CD4-positive, alpha-beta T cell treated with Interleukin-4 for 1 hour (primary cell): ENCODE measurements at places on chromosomes 6 and 20.
A peak's percentile ranks its signal among the peaks of the same experiment; 100 is the strongest.

DNA sequence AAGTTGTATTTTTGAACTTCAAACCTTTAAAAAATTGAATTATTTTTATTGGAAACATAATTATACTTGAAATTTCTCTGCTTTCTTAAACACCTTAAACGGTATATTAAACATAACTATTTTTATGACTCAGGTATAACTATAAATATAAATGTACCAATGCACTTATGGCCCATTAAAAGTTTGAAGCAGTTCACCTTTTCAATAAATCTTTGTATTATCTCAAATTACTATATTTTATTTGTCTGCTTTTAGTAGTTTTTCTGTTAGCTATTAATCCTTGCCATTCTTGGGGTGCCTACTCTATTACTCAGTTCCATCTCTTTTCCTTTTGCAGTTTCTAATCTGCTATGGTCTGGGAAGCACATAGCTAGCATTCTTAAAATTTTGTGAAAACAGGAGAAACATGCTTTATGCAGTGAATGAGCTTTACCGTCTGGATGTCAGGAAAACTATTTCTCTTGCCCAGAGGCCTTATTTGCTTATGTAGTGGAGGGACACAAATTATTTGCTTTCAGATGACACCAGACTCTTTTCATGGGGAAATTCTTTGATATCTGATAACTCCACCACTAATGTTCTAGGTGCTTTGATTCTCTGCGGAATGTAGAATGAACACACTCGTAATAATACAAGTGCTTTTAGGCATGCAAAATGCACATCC lies 378.9 kb upstream of the CITED2 start:
- no peak for DNase-seq

DNA sequence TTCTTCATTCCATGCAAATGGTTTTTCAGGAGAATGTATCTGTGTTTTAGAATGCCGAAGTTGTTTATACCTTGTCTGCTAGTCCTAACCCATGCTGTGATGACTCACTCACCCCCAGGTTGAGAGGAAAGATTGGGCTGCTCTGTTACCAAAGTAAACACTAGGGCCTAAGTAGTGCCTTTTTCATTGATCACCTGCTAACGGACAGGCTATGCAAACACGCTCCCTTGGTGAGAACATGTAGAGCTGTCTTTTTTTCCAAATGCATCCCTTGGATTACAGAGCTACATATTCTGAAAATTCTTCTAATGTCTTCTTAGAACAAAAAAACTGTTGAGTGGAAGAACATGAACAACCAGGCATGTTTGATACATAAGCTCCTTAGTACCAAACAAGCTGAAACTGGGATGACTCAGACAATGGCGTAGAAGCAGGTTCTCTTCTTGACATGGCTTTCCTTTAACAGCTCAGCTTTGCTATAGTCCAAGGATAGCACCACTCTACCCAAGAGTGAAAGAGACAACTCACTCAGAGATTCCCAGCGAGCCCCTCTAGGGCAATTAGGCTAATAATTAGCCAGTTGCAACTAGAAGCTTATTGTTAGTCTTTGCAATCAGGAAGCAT lies 20.5 kb downstream of the PERP start:
- no peak for DNase-seq

DNA sequence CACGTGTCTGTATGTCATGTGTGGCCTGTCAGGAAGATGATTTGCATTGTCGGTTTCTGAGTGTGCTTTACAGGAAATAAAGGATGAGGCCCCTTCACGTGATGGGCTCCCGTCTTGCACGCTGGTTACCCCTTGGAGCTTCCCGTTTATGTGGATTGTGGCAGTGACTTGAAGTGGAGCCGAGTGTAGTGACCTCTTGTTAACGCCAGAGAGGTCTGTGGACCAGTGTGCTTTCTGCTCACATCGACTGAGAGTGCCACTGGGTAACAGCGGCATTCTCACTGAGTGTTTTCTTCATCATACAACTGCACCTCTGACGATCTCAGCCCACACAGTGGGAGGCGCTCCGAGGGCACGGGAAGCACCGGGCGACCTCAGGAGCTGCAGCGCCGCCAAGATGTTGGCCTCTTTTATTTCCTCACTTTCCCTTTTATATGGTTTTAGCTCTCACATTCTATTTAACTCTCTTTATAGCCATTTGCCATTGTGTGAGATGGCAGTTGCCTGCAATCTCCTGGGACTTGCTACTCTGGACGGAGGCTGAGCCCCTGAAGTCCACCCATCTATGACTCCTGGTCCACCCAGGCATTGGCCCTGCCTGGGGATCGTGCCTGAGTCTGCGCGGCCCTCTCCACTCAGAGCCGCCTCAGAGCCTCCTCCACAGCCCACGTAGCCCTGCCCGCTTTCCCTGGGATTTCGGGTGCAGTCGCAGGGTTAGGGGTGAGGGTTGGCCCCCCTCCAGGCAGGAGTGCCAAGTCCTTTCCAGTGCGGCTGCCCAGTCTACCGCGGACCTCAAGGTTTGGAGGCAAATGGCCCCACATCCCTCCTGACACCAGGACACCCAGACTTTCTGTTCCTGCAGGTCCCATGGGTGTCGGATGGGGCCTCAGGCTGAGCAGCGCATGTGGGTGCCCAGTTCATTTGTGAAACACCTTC lies 238.9 kb downstream of the ERMARD start:
- peak; percentile 31 for DNase-seq

GRCh38 chr6:69917834-69918233 lies 51.5 kb downstream of the COL19A1 start:
- no peak for DNase-seq

DNA sequence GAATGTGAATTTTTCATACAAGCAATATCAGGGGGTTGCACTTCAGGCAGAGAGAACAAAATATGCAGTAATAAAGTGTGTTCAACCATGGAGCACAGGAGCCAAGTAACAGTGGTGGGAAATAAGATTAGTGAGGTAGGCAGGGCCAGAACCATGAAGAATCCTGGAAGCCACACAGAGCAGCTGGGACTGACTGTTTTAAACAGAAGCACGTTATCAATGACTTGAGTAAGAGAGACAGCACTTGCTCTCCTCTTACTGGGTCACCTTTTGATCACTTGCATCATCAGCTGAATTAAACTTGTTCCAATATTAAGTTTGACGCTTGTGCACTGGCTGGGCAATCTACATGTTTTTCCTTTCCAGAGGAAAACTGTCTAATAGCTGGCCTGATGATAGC lies 238.5 kb downstream of the TBX18 start:
- no peak for DNase-seq

DNA sequence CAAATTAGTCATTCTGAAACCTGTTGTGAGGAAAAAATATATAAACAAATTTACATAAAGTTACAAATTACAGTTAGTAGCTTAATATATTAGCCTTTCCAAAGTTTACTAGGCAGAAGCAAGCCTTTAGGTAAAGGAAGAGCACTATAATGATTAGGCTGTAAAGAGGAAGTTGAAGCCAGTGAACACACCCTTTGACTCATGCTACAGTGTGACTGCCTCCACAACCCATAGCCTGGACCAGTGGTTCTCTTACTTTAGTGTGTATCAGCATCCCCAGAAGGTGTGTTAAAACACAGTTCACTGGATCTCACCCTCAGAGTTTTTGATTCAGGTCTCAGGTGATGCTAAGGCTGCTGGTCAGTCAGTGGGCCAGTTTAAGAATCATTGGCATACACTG lies 91.4 kb upstream of the DEFB112 start:
- no peak for DNase-seq

DNA sequence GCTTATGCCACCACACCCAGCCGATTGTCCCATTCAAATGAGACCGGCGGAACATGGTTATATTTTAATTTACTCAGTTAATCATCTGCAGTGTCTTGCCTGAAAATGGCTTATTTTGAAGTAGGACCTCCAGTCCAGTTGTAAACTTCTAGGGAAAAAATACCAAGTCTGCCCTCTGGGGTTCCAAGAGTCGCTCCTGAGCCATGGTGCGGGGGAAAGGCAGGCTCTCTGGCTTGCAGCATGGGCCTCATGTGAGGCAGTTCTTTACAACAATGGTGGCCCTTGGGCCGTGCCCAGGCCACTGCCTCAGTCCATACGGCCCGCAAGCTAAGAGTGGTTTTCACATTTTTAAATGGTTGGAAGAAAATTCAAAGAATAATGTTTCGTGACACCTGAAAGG lies 62.7 kb upstream of the XRN2 start:
- no peak for DNase-seq

GRCh38 chr6:107690643-107691061 lies 133.5 kb downstream of the SCML4 start:
- DNase-seq: no peak

DNA sequence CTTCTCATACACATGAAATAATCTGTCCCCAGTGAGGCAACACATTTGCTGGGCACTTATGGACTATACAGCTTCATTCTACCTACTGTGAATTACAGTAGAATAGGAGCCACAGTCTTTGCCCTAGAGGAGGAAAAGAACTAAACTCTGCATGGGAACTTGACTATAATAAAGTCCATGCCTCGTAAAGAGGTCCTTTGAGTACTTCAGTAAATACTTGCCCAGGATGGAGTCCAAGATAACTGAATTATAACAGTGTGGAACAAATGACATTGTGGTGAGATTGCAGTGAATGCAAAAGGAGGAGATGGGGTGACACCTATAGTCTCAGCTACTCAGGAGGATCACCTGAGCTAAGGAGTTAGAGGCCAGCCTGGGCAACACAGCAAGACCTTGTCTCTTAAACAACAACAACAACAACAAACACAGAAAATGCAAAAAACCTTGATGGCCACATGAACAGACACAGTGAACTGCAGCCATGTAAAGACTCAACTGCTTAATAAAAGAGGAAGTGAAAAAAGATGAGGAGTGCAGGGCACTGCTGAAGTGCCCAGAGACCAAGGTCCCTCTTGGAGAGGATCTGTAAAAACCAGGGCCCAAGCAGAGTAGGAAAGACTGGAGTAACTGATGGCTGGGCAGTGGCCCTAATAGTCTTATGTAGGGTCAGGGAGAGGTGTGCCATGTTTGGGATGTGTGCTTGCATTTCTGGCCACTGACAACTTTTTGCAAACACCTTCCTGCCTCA lies 3.7 kb downstream of the MRPS18A start:
- no peak for DNase-seq

GRCh38 chr6:11485271-11485670 lies 52.3 kb upstream of the TMEM170B start:
- no peak for DNase-seq

DNA sequence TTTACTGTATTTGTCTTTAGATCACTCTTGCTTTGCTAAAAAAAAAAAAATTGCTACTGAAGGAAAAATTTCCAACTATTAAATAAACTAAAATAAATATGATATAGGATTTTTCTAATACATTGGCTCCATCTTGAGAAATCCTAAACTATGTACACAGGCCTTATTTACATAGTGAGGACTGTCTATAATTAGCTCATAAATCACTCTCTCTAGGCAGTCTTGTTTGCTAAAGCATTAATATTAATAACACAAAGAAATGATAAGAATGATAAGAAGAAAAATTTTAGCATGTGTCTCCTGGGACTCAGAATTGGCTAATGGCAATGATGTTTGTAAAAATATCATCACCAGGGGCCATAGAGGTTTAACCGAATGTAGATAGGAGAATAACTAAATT lies 13.3 kb upstream of the CRYBG1 start:
- no peak for DNase-seq

DNA sequence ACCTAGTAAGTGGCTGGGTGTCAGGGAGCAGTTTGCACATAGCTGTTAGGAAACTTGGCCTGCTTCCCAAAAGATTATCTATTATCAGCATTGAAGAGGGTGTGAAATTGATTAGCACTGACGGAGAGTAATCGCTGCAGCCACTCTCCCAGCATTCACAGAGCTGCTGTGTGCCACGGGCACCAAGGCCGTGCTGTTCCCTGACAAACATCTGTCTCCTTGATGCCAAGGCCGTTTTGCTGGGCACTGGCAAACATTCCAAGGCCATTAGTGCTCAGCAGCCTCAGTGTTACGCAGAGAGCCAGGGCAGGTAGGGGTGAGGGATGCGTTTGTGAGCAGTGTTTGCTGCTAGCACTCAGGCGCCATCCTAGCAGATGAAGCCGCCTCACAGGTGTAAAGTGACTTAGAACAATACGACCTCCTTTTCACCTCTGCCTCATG lies 57.7 kb upstream of the VSTM2L start:
- no peak for DNase-seq

- no peak for DNase-seq
Measured at GRCh38 chr6:16741112-16742016, 19.9 kb downstream of the ATXN1 start.

DNA sequence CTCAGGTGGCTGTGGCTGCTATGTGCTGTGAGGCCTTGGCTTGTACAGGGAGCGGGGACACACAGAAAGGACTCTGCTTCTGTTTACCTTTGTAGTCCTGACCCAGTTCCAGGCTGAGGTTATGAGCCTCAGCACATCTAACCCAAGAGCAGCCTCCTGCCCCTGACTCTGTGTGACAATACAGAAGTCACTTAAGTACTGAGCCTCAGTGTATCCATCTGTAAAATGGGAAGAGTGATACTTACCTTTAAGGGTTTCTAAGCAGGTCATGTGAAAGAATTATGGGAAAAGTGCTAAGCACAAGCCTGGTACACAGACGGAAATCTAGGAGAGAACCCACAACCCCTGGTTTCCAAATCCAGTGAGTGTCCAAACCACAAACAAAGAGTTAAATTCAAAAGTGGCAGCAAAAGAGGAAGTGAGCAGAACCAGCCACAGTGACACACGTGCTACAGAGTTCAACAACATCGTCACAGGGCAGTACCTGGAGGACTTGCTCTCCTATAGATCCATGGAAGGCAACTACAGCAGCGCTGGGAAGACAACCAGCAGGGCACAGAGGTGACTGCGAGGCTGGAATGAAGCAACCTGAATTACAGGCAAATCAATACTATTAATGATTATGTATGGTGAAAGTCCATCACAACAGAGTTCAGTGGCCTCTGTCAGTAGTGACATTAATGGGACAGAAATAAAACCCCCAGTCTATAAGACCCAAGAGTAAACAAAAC lies 12.5 kb downstream of the TRIM26 start:
- DNase-seq: no peak

DNA sequence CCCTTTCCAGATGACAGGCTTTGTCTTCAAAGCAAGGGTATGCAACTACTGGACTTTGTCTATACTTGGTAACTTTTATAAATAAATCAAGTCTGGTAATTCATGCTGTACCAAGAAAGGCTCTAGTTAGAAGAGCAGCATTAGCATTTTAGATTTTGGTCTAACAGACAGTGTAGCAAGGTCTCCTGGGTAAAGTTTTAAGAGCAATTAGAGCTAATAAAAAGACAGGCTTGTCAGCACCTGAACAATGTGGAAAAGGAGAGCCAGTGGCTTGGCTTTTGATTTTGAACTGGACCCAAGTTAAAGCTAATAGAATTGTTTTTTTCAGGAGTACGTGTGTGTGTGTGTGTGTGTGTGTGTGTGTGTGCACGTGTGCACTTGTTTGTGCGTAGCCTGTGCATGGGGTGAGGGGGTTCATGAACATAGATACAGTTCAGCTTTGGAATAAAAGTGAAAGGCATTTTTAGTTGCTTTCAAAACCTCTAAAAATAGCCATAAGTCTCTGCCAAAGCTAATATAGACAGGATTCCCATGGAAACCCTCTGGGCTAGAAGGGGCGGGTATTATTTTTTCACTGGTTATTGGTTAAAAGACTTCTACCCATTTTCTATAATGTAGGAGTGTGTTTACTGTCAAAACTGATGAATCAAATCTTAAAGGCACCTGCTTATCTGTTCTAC lies 138.4 kb downstream of the KCNQ5 start:
- DNase-seq: no peak

- peak; percentile 23 for DNase-seq
Measured at GRCh38 chr6:111427341-111428116, 55.5 kb downstream of the REV3L start.

GRCh38 chr6:170529839-170530469 lies 23.2 kb downstream of the PSMB1 start:
- DNase-seq: peak; percentile 61
